Hippocampal formation (tissue), 2 donors: ENCODE measurements at places on chromosomes 6 and 20.

GRCh38 chr6:116507324-116507723, 4.1 kb upstream of the CALHM5 start:
- no peak for DNase-seq

DNA sequence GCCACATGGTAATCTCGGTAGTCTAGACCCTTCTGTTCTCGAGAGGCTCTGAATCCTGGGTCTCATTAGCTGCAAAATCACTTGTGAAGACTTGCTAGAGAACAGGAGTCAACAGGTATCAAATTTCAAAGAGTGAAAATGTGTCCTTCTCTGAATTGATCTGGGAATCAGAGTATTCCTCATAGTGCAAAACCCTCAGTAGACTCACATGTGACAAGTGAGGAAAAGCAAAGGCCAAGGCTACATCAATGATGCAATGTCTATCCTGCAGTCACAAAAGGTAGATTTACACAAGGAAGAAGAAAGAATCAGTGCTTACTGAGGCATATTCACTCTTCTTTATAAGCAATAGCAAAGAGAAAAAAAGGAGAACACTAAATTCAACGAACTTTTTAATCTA, 1220.0 kb upstream of the GJE1 start:
- DNase-seq = no peak

- no peak for DNase-seq
Observed at GRCh38 chr6:13445744-13446115, 41.7 kb downstream of the GFOD1 start.

DNA sequence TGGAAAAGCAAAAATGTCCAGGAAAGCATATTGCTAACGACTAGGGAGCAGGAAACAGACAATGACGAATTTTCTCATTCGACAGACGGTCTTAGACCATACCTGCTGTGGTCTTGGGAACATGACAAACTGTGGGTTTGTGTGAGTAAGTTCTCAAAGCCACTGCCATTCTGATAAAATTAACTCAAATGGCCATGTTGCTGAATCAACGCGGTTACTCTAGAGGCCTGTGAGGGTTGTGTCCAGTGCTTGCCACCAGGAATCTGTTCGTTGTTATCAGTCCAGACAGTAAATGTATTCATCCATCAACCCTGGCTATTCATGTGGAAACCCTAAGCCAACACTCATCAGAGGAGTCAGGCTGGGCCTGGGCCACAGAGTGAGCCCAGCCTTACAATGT, 124.3 kb downstream of the MYLK4 start:
- no peak for DNase-seq

DNA sequence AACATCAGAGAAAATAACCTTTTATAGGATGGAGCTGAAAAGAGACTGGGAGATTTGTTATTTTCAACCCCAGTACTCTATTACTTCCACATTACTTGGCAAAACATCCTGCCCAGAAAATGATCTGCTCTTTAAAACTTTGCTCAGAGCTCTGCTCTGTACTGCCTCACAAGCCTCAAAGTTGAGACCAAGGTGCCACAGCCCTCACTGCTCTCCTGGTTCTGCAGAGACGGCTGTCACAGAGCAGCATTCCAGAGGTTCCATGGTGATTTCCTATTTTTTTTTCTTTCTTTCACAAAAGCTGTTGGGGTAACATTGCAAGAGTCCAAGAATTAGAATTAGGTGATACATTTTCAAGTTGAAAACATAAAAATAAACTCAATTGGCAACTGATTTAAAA, 155.2 kb downstream of the UBE3D start:
- no peak for DNase-seq

DNA sequence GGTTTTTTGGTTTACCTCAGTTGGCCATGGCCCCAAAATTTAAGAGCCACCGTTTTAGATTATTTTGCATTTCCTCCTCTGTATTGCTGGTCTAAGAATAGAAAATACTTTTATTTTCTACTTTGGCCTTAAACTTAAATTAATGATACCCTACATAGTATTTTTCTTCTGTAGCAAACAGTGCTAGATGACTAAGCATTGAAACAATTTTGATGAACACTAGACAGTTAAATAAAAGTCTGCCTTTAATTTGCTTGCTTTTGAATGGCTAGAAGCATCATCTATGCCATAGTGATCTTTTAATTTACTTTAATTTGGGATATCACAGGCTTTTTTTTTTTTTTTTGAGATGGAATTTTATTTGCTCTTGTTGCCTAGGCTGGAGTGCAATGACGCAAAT, 106.4 kb downstream of the CD109 start:
- DNase-seq = no peak

- DNase-seq = no peak
Observed at GRCh38 chr6:136181512-136181833, 68.6 kb downstream of the MTFR2 start.

DNA sequence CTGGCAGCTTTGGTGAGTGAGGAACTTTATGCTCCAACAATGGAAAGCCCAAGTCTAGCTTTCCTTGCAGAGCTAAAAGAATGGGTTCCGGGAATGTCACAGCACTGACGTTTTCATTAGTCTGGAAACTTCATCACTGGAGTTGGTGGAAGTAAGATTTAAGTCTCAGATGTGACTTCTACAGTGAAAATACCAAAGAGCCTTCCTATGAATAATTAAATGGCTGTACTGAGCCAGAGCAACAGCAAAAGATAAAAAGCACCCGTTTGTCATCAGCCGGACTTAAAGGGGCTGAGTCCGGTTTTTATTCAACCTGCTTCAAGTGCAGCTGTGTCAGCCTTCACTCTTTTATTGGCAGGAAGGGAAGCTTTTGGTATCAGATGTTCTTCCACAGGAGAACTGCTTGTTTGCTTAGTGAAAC, 46.5 kb upstream of the SHLD1 start:
- DNase-seq = no peak

DNA sequence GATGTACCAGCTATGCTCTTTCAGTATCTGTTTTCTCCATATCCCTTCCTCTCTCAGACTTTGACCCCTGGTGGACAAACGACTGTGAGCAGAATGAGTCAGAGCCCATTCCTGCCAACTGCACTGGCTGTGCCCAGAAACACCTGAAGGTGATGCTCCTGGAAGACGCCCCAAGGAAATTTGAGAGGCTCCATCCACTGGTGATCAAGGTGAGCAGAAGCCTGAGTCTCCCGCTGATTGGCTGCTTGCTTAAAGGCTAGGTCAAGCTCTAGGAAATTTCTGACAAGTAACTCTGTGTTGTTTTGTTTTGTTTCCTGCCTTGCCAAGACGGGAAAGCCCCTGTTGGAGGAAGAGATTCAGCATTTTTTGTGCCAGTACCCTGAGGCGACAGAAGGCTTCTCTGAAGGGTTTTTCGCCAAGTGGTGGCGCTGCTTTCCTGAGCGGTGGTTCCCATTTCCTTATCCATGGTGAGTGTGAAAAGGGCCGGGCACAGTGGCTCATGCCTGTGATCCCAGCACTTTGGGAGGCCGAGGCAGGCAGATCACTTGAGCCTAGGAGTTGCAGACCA, 28.6 kb downstream of the C6orf89 start:
- no peak for DNase-seq

- DNase-seq = no peak
Observed at GRCh38 chr6:42030585-42031506, 19.5 kb upstream of the TAF8 start.

- DNase-seq = no peak
Observed at GRCh38 chr20:16399801-16400200, 173.4 kb downstream of the KIF16B start.

DNA sequence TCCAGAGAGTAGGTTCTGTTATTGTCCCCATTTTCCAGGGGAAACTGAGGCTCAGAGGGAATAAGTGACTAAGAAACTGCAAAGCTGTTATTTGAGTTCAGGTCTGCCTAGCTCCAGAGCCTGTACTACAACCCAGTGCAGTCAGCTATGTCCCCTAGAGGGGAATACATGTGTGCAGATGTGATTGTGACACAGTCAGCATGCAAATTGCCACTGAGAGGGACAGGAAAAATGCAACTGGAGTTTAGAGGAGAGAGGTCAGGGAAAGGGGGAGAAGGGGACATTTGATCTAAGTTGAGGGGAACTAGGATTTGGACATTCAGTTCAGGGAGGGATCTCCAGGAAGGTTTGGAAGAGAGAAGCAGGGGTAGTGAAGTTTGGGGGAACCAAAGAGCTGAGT, 38.6 kb upstream of the EPB41L1 start:
- DNase-seq = no peak

GRCh38 chr20:41176711-41177552, 39.6 kb downstream of the PLCG1 start:
- no peak for DNase-seq

DNA sequence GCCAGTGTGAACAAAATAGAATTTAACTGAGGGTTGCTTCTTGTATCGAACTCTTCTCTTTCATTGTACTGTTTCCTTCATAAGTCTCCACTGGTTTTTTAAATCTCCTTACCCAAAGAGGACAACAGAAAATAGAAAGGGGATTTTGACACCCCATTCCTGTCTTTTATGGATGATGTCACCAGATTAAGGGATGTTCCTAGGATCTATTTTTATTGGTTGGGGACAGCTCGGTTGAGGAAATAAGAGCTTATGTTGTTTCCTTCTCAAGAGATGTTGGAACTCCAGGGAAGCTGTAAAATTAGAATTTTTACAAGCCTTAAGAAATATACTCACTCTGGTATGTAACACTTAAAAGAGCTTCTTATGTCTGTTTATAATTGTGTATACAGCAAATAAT, 171.5 kb downstream of the PHF3 start:
- no peak for DNase-seq

GRCh38 chr6:53205778-53206177, 57.1 kb upstream of the GCM1 start:
- DNase-seq = no peak

DNA sequence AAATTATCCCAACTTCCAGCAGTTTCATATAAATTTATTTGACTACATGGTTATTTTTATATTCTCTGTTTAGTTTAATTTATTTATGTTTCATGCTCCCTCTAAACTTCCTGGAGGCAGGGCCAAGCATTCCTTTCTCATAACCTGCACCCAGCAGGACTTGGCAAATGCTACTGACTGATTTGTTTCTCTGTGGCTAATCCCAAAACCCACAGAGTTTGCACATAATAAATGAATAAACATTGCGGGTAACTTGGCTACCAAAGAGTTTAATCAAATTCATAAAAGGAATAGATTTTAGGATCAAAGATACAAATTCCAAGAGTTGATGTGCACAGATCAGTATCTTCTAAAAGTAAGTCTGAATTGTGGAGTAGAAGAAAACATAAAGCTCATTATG, 239.5 kb downstream of the SLC35F1 start:
- no peak for DNase-seq

DNA sequence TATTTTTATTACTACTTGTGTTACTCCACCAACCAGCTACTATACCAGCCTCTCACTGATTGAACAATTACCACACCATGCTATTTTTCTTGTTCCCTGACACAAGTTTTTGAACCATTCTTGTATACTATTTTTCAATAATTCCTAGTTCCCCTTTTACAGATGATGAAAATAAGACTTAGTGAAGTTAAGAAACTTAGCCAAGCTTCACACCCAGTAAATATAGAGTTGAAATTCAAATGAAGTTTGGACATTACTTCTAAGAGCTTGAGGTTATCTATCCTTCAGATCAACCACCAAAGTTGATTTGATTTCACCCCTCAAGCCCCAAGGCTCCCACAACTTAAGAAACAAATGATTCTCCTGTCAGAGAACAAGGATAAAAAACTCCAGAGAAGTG, 13.1 kb upstream of the BCAS1 start:
- no peak for DNase-seq

- DNase-seq = no peak
Observed at GRCh38 chr6:154682633-154683125, 50.5 kb upstream of the SCAF8 start.

- DNase-seq = no peak
Observed at GRCh38 chr20:40565682-40566040, 123.4 kb downstream of the MAFB start.

DNA sequence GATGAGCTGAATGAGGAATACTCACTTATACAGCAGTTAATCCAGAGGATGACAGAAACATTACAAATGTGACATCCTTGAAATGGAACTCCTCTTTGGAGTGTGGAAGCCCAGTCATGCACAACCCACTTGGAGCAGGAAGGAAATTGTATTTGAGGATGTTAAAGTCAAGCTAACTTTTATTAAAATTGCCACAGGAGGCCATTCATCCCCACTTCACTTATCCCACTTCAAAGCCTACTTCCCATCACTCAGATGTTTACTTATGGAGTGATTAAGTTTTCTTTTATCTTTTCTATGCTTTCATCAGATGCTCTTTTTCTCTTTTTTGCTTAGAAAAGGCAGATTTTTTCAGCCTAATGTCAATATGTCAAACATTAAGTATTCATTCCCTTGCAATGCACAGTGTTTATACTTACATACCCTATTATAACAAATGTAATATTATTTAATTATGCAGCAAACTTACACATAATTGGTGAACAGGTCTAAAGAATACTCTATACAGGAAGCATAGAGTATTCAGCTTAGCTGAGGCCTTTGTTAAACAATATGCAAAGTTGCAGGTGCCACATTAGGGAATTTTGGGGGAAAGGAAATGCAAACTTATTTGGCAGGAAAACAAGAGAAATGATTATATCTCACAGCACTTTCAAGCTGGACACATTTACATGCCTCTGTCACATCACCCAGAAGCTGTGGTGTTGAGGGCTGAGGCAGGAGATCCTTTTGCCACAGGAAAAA, 148.9 kb downstream of the KHDC1L start:
- no peak for DNase-seq

GRCh38 chr6:152404936-152405595, 232.1 kb downstream of the SYNE1 start:
- DNase-seq = no peak

GRCh38 chr6:14454473-14454775, 336.9 kb downstream of the CD83 start:
- DNase-seq = no peak

GRCh38 chr20:49368596-49368995, 90.7 kb upstream of the ZNFX1 start:
- no peak for DNase-seq

GRCh38 chr6:24875534-24875901, 60.2 kb downstream of the RIPOR2 start:
- no peak for DNase-seq

- DNase-seq = no peak
Observed at GRCh38 chr20:50918403-50918802, 12.8 kb downstream of the ADNP start.

DNA sequence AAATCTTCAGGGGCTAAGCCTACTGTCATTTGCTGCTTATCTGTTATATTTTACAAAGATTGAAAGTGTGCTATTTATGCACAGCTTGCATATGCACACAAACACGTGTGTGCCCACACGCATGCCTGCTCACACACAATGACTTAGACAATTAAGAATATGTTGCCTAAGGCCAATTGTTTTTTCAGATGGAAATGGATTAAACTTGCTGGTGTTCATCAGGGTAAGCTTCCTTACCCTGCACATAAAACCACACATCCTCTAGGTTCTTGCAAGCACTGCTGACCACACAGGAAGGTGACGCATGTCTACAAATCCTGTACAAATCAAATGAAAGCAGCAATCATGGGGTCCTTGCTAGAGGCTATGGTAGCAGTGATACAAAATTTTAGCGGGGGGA, 58.4 kb downstream of the GJA10 start:
- DNase-seq = no peak

GRCh38 chr6:44495036-44495901, 107.8 kb downstream of the CDC5L start:
- no peak for DNase-seq

- no peak for DNase-seq
Observed at GRCh38 chr20:59214606-59215547, 51.3 kb downstream of the ZNF831 start.

GRCh38 chr20:36144336-36144735, 10.2 kb upstream of the EPB41L1 start:
- no peak for DNase-seq
